ENCODE measurements at places on chromosomes 2 and 18.

- DNase-seq: no peak
Measured at GRCh38 chr2:231235217-231235616, 36.8 kb downstream of the ARMC9 start.

DNA sequence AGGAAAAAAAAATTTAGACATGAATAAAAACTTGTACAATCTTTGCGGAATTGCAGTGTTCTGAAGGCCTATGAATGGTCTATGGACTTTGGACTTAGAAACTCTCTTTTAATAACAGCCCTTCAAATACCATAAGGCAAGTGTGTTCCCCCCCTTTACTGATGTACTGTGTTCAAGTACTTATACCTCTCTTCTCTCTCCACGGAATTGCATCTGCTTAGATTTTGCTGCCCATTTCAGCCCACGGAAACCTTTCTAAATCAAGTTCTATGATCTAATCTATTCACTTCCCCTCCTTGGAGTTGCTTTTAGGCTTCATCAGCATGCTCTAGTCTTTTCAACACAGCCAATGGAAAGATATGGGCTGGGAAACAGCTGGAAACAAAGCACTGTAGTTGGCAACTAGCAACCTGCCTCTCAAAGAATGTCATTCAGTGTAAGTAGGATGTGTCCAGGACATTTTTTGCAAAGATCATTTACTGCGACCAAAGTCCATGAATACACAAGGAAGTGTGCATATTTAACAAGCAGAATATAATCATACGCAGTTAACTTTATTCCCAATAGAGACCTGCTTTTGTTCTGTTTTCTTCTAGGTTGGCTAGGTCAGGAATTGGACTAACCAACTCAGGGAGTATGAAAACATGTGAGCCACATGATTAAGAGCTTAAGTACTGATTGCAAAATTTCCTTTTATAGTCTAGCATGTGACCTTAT lies 58.0 kb downstream of the SLC40A1 start:
- DNase-seq: no peak

- DNase-seq: no peak
Measured at GRCh38 chr2:20615466-20616241, 35.2 kb downstream of the HS1BP3 start.

DNA sequence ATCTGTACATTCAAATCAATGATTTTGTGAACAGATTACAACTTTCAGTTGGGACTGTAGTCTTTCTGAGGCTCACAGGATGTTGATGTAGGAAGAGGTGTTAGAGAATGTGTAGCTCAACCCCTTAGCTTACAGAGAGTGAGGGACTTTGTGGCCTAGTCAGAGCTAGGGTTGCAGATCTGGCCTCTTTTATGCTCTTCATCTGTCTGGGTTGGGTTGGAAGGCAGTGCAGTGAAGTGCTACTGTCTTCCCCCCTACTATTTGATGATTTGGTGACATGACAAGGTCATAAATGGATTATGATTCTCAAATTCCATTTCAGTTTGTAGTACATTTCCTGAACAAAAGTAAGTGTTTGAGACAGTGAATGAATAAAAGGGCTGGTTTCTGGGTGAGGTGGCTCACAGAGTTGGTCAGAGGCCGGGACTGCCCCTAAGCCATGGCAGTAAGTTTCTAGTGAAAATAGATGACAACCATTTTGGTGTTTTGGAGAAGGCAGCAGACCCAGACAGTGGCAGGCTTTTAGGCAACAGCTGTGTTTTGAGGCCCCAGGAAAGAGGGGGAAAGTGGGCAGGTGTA lies 21.6 kb downstream of the MAP4K4 start:
- no peak for DNase-seq

GRCh38 chr2:104762031-104762430 lies 91.9 kb upstream of the POU3F3 start:
- DNase-seq: no peak

DNA sequence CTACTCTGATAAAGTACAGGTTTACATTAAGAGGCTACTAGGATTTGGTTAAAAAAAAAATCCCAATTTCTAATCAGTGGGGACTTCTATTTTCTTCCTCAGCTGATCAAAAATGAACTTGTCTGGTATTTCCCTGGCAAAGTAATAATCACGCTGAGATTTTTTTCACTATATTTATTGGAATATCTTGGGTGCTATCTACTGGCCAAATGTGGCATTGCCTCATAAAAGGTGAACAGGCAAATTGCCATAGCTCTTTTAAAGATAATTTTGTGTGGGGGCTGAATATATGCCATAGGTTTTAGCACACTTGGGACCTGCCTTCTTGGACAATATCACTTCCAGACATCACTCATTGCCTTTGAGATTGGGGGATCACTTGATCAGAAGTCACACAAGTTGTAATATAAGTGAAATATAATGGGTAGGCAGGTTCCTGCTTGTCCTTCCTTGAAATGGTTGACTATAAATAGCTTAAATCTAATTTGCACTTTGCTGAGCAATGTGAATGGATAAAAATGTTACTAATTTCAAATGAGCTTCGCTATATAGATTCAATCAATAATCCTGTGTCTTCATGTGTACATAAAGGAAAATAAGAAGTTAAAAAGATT lies 7.0 kb upstream of the NXPH2 start:
- DNase-seq: peak; percentile 36

DNA sequence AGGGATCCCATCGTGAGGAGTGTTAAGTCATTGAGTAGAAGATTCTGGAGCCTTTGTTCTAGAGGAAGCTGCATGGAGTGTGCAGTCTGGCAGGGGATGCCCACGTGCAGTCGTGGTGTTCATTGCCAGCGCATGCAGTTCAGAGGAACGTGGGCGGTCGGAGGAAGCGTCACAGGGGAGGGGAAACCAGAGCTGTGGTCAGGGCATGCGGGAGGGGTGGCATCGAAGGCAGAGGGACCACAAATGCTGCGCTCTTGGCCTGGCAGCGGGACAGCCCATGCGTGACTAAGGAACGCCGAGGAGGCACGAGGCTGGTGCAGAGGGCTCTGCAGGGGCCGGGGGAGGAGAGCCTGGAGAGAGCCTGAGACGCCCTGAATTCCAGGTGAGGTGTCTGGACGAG lies 141.1 kb downstream of the KLHL29 start:
- no peak for DNase-seq

DNA sequence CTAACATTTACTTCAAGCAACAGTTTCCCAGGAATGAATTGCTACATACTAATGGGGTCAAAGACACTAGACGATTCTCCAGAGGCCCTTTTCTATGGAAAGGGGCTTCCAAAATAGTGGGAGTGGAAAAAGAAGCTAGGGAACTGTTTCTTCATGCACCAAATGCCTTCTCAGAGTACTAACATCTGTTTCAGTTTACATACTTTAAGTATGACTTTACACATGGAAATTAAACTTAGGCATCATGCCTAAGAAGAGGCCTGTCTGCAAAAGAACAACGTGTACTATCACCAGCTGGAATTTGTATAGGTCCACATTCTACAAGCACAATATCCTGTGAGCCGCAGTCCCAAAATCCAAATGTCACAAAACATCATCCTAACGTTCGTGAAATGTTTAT lies 29.4 kb upstream of the WDR75 start:
- no peak for DNase-seq

DNA sequence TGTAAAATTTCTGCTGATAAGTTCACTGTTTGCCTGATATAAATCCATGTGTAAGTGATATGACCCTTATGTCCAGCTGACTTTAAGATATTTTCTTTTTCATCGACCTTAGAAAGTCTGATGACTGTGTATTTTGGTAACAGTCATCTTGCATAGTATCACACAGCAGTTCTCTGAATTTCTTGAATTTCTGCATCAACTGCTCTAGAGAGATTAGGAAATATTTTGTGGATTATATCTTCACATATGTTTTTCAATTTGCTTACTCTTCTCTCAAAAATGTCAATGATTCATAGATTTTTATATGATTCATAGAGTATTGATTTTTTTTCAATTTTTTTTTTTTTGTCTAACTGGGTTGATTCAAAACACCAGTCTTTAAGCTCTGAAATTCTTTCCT lies 945.3 kb downstream of the TRIB2 start:
- no peak for DNase-seq

DNA sequence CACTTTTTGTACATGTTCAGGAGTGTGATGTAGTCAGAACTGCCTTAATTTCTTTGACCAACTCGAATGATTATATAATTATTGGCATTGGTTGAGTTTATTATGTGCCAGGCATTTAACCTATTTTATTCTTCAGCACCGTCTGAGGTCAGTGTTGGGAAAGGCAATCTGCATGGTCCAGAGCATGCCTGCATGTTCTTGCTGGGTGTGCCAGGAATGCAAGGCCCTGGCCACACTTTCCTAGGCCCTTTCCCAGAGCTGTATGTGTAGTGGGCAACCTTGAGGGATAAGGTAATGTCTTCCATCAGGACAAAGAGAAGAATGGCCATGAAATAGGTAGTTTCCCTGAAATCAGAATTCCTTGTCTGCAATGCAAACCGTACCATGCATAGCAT lies 9.7 kb upstream of the SNRNP200 start:
- DNase-seq: no peak

DNA sequence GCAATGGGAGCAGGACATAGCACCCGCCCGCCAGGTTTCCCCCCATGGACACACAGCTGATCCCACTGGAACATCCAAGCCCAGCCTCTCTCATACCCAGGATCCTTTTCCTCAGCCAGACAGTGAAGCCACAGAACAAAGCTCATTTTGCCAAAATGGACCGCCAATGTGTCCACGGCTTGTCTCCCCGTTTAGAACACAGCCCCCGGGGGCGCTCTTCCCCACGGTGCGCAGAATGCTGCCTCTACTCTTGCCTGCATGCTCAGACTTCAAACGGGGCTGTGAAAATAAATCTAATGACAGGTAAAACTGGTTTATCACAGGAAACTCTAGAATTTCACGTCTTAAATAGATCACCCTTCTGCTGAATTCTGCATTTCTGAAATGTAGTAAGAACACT lies 548.5 kb upstream of the ID2 start:
- peak; percentile 17 for DNase-seq

- no peak for DNase-seq
Measured at GRCh38 chr2:127371037-127371436, 16.7 kb downstream of the MAP3K2 start.

DNA sequence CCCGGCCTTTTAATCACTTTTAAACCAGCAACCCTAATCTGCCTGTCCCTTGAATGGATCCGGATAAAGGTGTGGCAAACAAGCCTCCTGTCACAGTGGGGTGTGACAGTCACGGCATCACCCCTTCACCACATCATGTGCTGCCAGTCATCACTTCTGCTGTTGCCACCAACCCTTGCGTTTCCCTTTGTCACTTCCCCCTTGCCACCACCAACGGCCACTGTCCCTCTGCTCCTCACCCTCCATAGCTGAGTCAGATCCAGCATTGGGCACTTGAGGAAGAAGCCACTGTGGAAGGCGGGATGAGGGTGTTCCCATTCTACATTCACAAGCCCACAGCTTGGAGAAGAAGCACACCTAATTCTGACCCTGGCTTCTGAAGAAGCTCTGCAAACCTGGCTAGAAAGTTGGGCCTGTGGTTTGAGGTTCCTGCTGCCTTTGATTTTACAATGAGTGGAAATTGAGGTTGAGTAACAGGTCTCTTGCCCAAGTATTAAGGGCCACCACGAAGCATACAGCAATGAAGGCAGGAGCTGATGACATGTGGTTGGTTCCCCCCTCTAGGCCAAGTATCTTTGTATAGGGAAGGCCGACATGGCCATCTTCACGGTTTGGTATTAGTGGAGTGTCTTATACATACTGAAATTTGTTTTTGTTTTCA lies 22.9 kb upstream of the DARS1 start:
- no peak for DNase-seq

DNA sequence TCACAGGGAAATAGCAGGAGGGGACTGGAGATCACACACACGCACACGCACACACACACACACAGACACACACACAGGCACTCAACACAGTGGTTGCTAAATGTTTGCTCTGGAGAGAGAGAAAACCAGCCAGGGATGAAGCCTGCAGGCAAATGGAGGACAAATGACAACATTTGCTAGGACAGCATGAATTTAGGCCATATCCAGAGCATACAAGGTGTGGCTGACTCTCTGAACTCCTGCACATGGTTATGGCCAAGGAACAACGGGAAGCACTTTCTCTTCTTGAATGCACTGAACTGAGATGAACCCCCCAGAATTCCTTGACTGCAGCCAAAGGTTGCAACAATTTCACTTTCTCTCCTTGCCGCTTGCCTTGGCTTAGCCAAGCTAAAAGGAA lies 230.0 kb upstream of the RASGRP3 start:
- no peak for DNase-seq

DNA sequence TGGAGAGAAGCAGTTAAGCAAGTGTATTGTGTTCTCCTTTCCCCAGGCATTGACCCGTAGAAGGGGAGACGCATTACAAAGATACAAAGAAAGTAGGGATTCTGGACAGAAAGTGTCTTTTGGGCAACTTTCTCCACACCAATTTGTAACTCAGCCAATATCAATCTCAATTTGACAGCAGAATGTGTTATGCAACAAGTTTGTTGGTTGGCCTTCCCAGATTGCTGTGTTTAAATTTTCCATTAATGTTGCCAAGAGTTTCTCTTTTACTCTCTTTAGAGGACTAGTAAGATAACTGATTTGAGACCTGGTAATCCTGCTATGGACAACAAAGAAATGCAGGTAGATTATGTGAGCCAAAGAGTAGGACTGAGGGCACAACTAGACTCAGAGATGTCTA lies 279.6 kb downstream of the ZNF804A start:
- no peak for DNase-seq

DNA sequence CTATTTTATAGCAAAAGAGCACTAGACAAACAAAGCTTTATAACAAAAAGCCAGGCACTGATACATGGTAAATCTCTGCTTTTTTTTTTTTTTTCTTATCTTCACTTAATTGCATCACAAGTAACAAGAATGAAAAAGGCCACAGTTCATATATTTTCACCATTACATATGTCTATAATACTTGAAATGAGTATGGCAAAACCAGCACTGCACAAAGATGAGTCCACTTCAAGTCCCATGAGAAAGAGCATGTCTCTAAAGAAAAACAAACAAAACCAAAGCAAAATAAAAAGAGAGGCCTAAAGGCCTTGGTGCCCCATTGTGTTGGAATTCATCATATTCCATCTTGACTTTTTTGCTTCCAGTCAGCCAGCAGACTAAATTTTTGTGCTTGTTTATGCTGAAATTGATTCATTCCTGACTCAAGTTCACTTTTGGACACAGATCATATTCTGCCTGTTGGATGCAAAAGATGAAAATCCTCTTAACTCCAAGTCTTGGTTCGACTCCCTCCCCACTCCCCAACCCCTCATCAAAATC lies 264.9 kb upstream of the CCDC68 start:
- no peak for DNase-seq

DNA sequence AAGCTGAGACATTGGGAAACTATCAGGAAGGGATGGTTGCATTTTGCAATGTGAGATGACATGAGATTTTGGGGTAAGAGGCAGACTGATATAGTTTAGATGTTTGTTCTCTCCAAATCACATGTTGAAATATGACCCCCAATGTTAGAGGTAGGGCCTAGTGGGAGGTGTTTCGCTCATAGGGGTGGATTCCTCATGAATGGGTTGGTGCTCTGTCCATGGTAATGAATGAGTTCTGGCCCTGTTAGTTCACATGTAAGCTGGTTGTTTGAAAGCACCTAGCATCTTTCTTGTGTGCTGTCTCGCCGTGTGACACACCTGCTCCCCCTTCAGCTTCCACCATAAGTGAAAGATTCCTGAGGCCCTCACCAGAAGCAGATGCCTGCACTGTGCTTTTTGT lies 37.7 kb downstream of the TPRKB start:
- DNase-seq: no peak

Data from NCI-H748 treated with DMSO at 0.1 percent for 48 hours (cell line).